Naive thymus-derived CD4-positive, alpha-beta T cell (primary cell): ENCODE measurements at places on chromosomes 2 and 18. TPM values are rescaled to one million over a fixed set of nuclear protein-coding genes. Genes with fewer than 3 reads are reported as not detected.

Gene RAB6C
- total RNA-seq: not detected

- no peaks in the 10 kb centered on the region for H3K36me3 ChIP-seq
- DNase-seq: no peak
- no peak overlapping the region for H3K4me3 ChIP-seq
- H3K27ac ChIP-seq: no peak overlapping the region
- no peaks in the 10 kb centered on the region for H3K27me3 ChIP-seq
- no peaks in the 10 kb centered on the region for H3K4me1 ChIP-seq
These were observed 63.6 kb downstream of the ZBTB7C start for GRCh38 chr18:48345596-48345995.

Gene SERPINB4
- total RNA-seq: not detected

DNA sequence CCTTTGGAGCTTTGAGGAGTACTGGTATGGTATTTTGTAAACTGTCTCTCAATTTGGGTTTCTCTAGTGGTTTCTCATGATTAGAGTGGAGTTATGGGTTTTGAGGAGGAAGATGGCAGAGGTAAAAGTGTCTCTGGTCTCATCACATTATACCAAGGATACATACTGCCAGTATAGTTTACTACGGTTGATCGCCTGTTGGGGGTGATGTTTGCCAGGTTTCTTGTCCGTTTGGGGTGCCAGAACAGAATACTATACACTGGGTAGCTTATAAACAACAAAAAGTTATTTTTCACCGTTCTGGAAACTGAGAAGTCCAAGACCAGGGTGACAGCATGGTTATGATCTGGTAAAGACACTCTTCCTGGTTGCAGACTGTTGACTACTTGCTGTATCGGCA lies 293.7 kb downstream of the NYAP2 start:
- H3K27me3 ChIP-seq: no peaks in the 10 kb centered on the region
- no peak overlapping the region for H3K27ac ChIP-seq
- no peak for DNase-seq
- H3K4me1 ChIP-seq: no peaks in the 10 kb centered on the region

GRCh38 chr2:202514732-202515131 lies 120.0 kb upstream of the FAM117B start:
- no peaks in the 10 kb centered on the region for H3K36me3 ChIP-seq
- H3K27me3 ChIP-seq: no peaks in the 10 kb centered on the region
- H3K27ac ChIP-seq: no peak overlapping the region
- DNase-seq: no peak
